A172 (cell line): ENCODE measurements at places on chromosomes 5 and 9.

GRCh38 chr5:13276156-13276555 lies 668.3 kb downstream of the DNAH5 start:
- no peak for DNase-seq

- no peak for DNase-seq
These were observed 891.3 kb downstream of the TLE1 start for GRCh38 chr9:80797831-80798688.

- peak; percentile 42 for DNase-seq
These were observed 38.1 kb downstream of the MRPS27 start for GRCh38 chr5:72281764-72282499.

DNA sequence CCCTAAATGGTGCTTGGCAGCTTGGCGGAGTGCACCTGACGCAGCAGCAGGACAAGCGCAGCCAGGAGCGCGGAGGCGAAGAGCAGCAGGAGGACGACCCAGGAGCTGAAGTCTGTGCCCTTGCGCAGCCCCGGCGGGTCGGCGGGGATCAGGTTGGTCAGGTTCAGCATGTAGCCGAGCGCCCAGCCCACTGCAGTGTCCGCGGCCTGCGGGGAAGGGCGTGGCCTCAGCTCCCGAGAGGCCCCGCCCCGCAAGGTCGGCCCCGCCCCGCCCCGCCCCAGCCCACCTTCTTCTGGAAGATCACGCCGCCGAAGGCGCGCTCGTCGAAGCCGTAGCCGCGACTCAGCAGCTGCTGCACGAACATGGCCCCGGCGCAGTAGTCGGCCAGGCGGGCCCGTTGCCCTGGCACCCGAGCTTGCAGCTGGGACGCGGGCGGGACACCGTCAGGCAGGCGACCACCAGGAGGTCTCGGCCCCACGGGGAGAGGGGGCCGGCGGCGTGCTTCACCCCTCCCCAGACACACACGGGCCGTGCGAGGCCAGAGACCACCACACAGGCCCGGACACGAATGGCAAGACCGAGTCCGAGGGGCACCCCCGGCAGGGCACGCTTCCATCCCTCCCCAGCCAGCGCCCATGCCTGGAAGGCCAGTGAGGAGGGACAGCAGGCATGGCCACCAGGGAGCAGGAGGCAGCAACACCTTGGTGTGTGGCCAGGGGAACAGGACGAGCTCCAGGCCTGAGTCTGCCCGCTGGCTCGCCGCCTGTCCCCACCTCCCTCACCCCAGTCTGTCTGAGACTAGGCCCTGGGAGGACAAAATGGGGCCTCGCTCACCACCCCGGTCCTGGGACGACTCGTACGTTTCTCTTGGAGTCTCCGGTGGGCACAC lies 2.9 kb upstream of the NPDC1 start:
- DNase-seq, result no peak

- no peak for DNase-seq
These were observed 35.6 kb downstream of the TLR4 start for GRCh38 chr9:117739624-117740347.

- DNase-seq, result no peak
These were observed 402.5 kb downstream of the EFNA5 start for GRCh38 chr5:107268241-107268640.

DNA sequence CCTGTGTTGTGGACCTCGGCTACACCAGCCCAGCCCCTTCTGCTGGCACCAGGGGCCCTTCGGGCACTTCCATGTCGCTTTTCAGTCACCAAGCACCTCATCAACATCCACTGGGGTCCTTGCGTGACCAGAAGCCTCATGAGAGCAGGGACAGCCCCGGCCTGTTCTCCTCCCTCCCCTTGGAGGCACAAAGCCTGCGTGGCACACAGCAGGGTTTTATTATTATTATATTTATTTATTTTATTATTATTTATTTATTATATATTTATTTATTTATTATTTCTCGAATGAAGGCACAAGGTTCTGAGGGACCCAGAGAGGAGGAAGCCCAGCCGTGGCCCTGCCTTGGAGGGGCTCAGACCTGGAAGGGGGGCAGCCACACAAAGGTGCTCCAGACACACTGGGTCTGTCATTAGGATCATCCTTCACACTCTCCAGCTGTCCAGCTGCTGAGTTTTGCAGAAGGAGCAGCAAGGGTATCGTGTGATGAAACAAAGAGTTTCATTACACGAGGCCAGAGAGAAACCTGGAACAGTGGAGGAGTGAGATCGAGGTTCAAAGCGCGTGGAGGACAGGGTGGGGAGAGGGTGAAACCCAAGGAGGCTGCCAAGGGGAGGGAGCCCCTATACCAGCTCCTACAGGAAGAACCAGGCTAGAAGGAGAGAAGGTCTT lies 5.2 kb downstream of the VAV2 start:
- no peak for DNase-seq

DNA sequence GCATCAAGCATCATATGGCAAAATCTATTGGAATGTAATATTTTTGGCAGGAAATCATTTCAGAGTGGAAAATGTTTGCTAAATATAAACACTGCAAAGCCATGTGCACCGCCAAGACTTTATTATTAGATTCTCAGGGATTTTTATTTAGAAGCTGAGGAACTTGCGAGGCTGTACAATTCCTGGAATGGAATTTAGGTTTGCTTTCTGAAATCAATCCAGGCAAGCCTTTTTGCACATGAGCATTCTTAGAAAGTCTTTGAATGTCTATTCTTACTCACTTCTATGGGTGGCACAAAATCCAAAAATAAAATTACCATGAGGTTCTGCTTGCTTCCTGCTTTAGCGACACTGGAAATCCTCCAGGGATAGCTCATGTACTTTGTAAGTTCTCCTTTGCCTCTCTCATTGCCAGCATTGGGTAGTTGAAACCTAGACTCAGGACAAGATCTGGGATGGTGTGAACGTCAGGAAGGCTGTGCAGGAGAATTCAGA lies 71.5 kb upstream of the PALM2AKAP2 start:
- no peak for DNase-seq

GRCh38 chr5:119750887-119751733 lies 121.8 kb downstream of the FAM170A start:
- DNase-seq, result no peak

DNA sequence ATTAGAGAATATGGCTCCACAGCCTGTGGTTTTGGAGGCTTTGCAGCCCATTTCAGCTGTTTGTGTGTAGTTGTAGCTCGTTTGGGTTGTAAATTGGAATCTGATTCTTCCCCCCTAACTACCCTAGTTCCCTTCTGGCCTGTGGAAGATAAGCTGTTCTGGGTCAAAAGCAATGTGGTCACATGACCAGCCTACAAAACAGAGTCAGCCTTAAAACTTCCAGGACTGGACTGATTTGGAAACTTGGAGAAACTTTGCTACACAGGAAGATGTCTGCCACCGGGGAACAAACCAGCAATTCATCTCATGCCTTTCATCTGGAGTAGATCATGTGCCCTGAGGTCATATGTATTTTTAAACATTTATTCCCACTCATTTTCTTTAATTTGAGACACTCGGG lies 83.8 kb downstream of the DAPK1 start:
- no peak for DNase-seq

GRCh38 chr9:112489039-112489546 lies 2.5 kb downstream of the KIAA1958 start:
- no peak for DNase-seq

DNA sequence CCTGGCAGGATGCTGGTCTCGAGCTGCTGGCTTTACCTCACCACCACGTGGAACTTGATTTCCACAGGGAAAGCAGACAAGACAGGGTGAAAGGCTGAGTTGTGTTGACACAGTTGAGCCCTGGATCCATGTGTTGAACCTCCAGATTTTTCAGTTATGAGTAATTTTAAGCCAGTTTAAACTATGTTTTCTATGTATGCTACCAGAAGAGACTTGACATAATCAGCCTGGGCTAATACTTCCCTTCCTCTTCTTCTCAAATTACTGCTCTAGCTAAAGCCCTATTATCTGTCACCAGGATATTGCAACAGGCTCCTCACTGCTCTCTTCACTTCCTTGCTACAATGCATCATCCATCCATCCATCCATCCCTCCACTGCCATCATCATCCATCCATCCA lies 12.0 kb upstream of the PHYKPL start:
- no peak for DNase-seq

- no peak for DNase-seq
These were observed 1.7 kb downstream of the SNCB start for GRCh38 chr5:176628406-176629228.

GRCh38 chr5:104702212-104702611 lies 1139.6 kb upstream of the NUDT12 start:
- DNase-seq, result peak; percentile 8

DNA sequence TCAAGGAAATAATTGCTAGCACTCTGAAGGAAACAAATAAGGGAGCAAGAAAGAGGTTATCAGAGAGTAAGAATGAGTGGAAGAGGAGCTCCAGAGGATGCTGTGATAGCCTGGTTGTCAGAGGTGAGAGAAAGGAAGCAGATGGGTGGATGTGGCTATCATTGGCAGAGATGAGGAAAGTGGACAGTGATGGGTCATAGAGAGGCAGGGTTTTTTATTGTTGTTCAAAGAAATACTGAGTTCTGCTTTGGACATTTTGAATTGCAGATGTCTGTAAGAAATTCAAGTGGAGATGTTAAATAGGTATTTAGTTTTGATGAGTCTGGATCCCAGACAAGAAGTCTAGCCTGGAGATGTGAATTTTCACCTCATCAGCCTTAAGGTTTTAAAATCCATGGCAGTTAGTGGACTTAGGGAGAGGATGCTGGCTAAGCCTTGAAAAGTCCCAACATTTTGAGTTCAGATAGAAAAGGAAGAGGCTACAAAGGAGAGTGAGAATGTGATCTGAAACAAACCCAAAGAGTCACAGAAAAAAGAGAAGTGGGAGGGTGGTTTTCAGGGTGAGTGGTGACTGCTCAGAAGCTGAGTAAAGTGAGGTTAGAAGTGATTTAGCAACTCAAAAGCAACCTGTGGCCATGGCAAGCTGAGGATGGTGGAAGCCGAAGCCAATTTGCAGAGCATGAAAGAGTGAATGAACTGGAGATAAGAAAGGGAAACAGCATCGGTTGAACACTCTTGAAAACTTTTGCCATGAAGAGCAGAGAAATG lies 50.4 kb downstream of the PPIC start:
- no peak for DNase-seq

GRCh38 chr5:116769470-116769869 lies 194.8 kb upstream of the SEMA6A start:
- DNase-seq, result no peak

DNA sequence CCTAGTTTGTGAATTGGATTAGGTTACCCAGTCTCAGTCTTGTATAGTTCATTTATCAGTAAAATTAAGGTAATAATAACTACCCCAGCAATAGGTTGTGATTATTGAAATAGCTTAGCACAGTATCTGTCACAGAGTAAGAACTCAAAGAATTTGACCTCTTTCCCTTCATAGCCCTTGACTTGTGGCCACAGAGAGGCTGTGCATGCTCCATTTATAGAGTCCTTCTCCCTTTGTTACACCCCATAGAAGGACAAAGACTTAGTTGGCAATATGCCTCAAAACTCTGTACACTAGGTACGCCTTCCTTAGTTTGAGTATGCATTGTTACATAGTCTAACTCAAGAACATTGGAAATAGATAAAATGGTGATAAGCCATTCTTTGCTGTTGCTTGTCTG lies 257.2 kb downstream of the KCTD16 start:
- peak; percentile 27 for DNase-seq

GRCh38 chr9:35659340-35659739 lies 1.2 kb downstream of the CCDC107 start:
- DNase-seq, result peak; percentile 74

DNA sequence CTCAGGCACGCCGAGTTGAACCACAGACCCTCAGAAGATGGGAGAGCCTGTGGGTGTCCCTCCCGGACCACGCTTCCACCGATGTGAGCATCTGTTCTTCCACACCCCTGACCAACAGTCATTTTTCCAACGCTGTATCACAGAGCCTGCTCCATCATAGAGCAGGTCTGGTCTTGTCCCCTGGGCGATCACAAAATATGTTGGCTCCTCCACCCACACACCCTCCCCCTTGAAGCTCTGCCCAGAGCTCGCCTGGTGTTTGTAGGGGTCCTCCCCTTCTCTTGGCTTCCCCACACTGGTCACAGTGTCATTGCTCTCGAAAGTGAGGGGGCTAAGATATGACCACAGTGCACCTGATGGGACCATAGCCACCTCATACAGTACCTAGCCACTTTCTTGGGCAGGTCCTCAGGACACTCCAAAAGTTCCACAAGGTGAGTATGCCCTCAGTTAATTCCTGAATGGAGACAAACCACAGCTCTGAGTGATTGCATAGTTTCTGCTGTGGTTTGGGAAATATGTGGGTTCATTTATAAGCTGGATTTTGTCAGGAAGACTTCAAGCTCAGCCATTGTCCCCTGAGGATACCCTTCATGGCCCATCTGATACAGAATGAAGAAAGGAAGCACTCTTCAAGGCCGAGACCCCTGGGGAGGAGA lies 3.5 kb upstream of the ZNF618 start:
- no peak for DNase-seq

DNA sequence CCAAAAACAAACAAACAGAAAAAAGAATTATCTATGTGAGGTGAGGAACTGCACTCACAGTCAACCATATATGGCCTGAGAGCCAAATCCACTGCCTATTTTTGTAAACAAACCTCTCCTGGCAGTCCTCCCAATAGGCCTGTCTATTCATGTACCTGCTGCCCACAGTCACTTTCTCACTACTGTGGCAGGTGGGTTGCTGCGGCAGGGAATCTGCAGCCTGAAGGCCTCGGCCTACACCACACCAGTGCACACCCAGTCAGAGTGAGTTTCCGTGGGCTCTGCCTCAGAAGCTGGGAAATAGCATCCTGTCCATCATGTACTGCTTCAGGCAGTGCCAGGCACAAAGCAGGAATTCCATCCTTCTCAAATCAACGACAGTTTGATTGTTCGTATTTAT lies 82.3 kb downstream of the SPTLC1 start:
- no peak for DNase-seq

DNA sequence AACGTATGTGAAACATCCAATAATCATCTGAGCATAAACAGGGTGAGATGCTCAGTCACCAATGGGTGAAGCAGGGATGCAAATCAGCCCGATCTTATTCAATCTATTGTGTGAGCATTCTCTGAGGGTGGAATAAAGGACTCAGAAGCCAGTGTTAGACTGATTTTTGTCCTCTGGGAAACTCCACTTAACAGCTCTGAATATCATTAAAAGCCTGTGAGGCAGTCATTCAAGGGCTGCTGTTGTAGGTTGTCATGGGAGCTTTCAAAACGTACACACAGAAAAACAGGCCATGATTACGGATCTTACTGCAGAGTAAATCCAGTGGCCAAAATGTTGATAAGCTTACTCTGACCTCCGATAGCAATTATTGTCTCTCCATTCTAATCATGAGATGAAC lies 266.5 kb upstream of the EFNA5 start:
- DNase-seq, result no peak

DNA sequence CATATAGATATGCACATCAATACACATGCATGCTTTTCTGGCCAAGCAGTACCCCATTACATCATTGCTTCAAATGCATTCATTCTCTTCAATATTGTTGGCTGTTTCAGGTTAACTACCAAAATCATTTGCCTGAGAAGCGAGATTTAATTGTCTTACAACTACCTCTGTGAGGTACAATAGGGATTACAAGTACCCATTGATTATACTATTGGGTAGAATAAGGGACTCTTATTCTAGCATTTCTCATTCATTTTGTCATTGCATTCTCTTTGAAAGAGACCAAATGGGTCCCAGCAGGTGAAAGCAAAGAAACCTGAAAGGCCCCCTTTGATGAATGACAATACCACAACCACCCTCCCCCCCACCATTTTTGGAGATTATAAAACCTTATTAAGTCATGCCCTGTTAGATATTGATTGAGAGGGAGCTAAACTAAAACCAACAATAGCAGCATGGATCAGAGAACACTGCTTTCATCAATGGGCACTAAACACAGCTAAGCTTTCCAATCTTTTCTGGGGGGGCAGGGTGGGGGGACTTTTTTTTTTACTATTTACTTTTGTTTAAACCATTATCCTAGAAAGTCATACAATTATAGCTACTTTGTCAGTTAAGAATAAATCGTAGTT lies 375.0 kb upstream of the CCNH start:
- DNase-seq, result no peak
